Thoracic aorta (tissue), 2 donors: ENCODE measurements at places on chromosomes 12 and 14.

- DNase-seq = no peak
- H3K36me3 ChIP-seq = no peaks in the 10 kb centered on the region
- no peaks in the 10 kb centered on the region for H3K4me1 ChIP-seq
These were observed 27.5 kb downstream of the APOBEC1 start for GRCh38 chr12:7638064-7638759.

- H3K4me3 ChIP-seq = no peak overlapping the region
- peaks cover 24% of the 10 kb centered on the region for H3K4me1 ChIP-seq
- peak overlapping the region; percentile 44 for H3K27ac ChIP-seq
These were observed 10.5 kb downstream of the C12orf75 start for GRCh38 chr12:105341010-105341409.

GRCh38 chr12:71045781-71046180 is 112.0 kb downstream of the TSPAN8 start:
- no peaks in the 10 kb centered on the region for H3K4me1 ChIP-seq
- H3K27ac ChIP-seq = no peak overlapping the region
- H3K4me3 ChIP-seq = no peak overlapping the region
- H3K36me3 ChIP-seq = no peaks in the 10 kb centered on the region

DNA sequence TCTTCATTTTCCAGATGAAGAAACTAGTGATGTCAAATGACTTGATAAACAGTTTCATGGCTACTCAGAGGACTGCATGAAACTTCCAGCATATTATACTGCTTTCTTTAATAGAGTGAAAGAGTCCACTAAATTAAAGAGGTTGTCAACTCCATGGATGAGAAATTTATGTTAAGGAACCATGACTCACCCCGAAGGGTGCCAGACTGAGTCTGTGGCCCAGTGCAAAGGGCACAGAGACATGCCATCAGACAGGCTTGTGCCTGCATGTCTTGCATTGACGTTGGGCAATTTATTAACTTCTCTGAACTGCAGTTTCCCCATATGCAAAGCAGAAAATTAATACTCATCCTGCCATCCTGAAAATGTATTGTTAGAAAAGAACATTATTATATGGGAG is 382.4 kb downstream of the APAF1 start:
- no peak for DNase-seq
- H3K27me3 ChIP-seq = no peaks in the 10 kb centered on the region
- no peaks in the 10 kb centered on the region for H3K36me3 ChIP-seq
- no peak overlapping the region for H3K4me3 ChIP-seq

DNA sequence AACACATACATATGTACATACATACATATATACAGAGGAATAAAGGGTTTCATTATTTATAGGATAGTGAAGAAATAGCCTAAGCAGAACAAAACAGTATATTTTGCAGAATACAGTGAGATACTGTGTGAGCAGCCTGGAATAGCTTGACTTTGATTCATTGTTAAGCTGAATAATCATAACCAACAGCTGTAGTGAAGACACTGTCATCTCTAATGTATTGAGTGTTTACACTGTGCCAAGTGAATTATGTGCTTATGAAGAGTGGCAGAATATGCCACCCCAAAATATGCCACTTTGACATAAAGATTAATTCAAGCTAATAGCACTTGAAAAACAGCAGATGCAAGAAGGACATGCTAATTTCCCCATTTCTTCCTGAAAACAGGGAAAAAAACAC is 48.2 kb upstream of the LRFN5 start:
- no peak overlapping the region for H3K27ac ChIP-seq
- no peaks in the 10 kb centered on the region for H3K4me1 ChIP-seq
- H3K36me3 ChIP-seq = no peaks in the 10 kb centered on the region
- DNase-seq = no peak

- no peaks in the 10 kb centered on the region for H3K4me1 ChIP-seq
- no peaks in the 10 kb centered on the region for H3K27me3 ChIP-seq
- no peak for DNase-seq
- H3K27ac ChIP-seq = no peak overlapping the region
These were observed 20.2 kb downstream of the SLC2A3 start for GRCh38 chr12:7915661-7916403.

DNA sequence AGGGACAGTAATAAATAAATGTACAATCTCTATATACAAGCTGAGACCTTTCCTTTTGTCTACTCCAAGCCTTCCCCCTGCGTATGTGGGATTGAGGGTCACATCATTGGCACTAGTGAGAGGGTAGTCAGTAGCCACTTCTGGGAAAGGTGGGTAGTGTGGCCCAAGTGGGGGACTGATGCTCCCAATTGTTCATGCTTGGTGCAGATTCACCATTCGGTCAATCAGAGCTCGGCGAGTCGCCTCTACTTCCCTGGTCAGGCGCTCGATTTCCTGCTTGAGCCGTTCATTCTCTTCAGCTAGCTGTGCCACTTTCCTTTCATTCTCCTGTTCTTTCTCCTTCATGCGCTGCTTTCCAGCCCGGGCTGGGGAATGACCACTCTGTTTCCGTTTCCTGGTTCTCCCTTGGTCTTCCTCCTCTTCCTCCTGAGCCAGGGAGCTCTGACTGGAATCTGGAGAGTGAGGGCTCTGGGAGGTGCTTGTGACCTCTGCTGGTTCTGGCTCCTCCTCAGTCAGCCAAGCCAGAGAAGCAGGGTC is 3.6 kb downstream of the DDIT3 start:
- no peak for DNase-seq
- peak overlapping the region; percentile 94 for H3K27ac ChIP-seq
- H3K4me1 ChIP-seq = peaks cover 34% of the 10 kb centered on the region
- no peak overlapping the region for H3K4me3 ChIP-seq
- H3K27me3 ChIP-seq = no peaks in the 10 kb centered on the region
